Sciatic nerve (tissue), 2 donors: ENCODE measurements at places on chromosomes 5 and 9.

- DNase-seq, result no peak
These were observed 30.7 kb upstream of the PSD2 start for GRCh38 chr5:139764886-139765408.

- DNase-seq, result no peak
These were observed 2.2 kb downstream of the ABLIM3 start for GRCh38 chr5:149143470-149143869.

DNA sequence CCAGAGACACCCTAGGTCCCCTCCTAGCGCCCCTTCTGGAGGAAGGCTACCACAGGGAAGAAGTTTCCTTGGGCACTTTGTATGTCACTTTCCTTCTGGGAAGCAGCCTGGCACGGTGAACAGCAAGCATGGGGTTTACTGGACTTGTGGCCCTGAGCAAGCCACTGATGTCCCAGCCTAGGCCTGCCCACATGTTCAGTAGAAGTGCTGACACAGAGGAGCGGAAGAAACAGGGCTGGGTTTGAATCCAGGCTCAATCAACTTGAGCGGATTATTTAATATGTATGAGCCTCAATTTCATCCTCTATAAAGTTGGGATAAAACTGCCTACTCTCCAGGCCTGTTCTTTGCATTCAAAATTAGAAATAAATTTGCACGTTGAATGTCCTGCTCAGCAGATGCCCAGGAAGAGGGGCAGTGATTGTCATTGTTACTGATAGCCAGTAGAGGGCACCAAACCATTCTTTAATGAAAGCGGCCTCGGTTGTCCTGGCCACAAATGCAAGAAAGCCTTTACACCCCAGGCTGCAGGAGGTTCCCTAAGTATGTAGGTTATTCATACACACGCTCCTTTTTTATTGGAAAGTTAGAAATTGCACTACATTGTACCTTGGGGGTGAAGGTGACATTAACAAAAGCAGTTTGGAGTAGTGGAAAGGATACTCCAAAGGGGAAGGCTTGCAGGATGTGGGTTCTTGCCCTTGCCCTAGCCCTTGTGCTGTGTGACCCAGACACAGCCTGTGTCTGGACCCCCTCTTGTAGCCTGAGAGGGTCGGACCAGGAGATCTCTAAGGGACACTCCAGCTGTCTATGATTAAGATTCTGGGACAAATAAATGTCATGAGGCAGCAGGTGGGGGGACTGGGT lies 13.4 kb upstream of the XPA start:
- no peak for DNase-seq

DNA sequence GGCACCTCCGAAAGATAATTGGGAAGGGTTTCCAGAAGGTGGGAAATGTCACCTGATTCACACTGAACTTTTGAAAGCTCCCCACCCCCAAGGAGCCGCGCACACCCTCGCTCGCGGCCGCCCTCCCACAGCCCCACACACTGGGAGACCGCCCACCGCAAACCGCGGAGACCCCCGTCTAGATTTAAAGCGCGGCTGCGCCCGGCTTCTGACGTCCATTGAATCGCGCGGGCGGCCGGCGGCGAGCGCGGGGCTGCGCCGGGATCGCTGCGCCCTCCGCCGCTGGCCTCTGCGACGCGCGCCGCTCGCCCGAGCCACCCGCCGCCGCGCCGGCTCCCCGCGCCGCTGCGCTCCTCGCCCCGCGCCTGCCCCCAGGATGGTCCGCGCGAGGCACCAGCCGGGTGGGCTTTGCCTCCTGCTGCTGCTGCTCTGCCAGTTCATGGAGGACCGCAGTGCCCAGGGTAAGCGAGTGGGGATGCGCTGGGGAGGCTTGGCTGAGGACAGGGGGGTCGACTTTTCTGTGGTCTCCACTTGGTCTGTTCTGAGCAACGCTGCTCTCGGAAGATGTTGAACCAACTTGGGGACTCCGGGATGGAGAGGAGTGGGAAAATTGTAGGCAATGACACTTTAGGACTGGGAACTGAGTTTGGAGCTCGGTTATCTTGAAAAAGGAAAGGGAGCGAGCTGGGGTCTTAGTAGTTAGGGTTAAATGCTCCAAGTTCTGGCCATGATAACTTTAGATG lies at the start of gene FST:
Gene FST, plus strand, starts transcription at position 214 of the 743 bp plus-strand sequence. Its CDS starts 163 bp downstream, at position 377.
- DNase-seq, result peak; percentile 64

GRCh38 chr5:65037831-65038815 lies 269.4 kb downstream of the CWC27 start:
- DNase-seq, result no peak

GRCh38 chr5:95241635-95242034 lies 43.3 kb downstream of the MCTP1 start:
- no peak for DNase-seq

DNA sequence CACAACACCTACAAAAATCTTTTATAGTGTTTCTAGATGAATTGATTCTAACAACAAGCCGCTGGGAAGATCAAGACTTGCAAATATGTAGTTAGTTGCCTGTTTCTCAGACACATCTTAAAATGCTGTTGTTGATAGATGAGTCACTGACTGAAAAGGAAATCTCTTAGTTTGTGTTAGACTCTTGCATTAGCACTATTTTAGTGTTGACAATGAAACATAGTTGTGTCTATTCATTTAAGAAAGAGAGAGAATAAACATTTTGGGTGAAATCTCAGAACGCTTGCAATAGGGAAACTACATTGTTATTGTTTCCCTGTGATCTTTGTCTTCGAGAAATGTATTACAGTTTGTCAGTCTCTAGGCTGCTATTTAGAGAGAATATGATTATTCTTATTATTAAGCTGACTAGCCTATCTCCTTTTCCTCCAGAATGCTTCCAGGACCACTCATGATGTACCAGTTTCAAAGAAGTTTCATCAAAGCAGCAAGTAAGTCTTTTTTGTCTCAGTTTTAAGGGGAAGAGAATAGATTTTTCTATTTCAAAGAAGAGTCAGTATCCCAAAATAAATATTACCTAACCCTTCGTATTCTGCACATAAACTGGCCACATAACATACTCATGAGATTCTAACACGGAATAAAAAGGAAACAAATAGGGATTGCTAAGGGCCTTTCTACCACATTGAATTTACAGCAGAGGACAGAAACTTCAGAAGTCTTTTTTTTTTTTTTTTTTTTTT lies 285.6 kb downstream of the ARHGAP26 start:
- no peak for DNase-seq

DNA sequence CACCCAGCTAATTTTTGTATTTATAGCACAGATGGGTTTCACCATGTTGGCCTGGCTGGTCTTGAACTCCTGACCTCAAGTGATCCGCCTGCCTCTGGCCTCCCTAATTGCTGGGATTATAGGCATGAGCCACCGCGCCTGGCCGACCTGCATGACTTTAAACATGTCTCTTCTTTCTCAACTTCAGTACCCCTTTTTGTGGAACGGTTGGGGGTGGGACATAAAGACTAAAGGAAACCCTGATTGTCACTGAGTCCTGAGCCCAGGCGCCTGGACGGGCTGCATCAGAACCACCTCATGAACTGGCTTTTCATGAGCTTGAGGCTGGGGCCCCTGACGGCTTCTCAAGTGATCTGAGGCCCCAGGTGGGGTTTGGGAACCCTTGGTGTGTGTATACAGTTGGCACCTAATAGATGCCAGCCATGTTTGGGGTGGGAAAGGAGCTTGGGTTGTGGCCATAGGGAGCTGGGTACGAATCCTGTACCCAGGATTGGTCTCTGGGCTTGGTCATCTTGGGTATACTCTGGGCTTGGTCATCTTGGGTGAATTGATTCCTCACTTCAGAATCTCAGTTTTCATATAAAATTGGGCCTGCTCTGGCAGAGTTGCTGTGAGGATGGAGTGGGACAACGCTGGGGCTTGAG lies 2.2 kb downstream of the GRK6 start:
- no peak for DNase-seq

GRCh38 chr9:96612105-96612965 lies 7.3 kb downstream of the CDC14B start:
- no peak for DNase-seq

DNA sequence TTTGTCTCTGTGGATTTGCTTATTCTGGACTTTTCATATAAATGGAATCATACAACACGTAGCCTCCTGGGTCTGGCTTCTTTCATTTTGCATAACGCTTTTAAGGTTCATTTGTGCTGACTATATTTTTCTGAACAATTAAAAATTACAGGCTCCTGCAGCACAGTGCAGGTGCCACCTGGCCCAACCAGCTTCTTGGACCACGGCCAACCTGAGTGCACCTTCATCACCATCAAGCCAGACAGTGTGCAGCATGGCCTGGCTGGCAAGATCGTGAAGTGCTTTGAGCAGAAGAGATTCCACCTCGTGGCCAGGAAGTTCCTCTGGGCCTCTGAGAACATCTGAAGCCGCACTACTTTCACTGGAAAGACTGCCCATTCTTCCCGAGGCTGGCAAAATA lies 53.5 kb upstream of the COL15A1 start:
- DNase-seq, result no peak

- DNase-seq, result no peak
These were observed 85.7 kb downstream of the IZUMO3 start for GRCh38 chr9:24459953-24460352.
